ENCODE measurements at places on chromosomes 1 and 21. TPM values are rescaled to one million over a fixed set of nuclear protein-coding genes. Genes with fewer than 3 reads are reported as not detected.

Gene LCE2B
- total RNA-seq: not detected

Gene FCRL2
- total RNA-seq: not detected

Gene ZBTB7B
- 57.0 TPM for total RNA-seq

Gene IQCC
- 4.7 TPM for total RNA-seq

Gene SYTL1
- 75.9 TPM for total RNA-seq

Gene DIO1
- not detected for total RNA-seq

Gene S100B
- not detected for total RNA-seq

GRCh38 chr1:176701151-176701866 lies 238.3 kb downstream of the PAPPA2 start:
- H3K27ac ChIP-seq: no peak overlapping the region
- H3K36me3 ChIP-seq: no peaks in the 10 kb centered on the region
- no peaks in the 10 kb centered on the region for H3K4me1 ChIP-seq
- no peak for DNase-seq

GRCh38 chr1:62218604-62219003 lies 24.0 kb downstream of the L1TD1 start:
- H3K4me3 ChIP-seq: no peak overlapping the region
- H3K27ac ChIP-seq: no peak overlapping the region
- DNase-seq: no peak
- H3K36me3 ChIP-seq: no peaks in the 10 kb centered on the region

GRCh38 chr21:46219591-46220239 lies 8.9 kb downstream of the LSS start:
- no peak for DNase-seq
- no peaks in the 10 kb centered on the region for H3K27me3 ChIP-seq
- H3K36me3 ChIP-seq: no peaks in the 10 kb centered on the region
- no peak overlapping the region for H3K27ac ChIP-seq

- DNase-seq: peak; percentile 47
- no peak overlapping the region for H3K4me3 ChIP-seq
- H3K27ac ChIP-seq: no peak overlapping the region
- H3K27me3 ChIP-seq: no peaks in the 10 kb centered on the region
- no peaks in the 10 kb centered on the region for H3K4me1 ChIP-seq
Measured at GRCh38 chr1:241627453-241628259, 12.5 kb downstream of the CHML start.

GRCh38 chr1:182189535-182190066 lies 128.1 kb upstream of the ZNF648 start:
- no peak overlapping the region for H3K4me3 ChIP-seq
- no peaks in the 10 kb centered on the region for H3K27me3 ChIP-seq
- peaks cover 10% of the 10 kb centered on the region for H3K4me1 ChIP-seq
- H3K27ac ChIP-seq: no peak overlapping the region
- no peak for DNase-seq

- peaks cover 28% of the 10 kb centered on the region for H3K27me3 ChIP-seq
- no peaks in the 10 kb centered on the region for H3K36me3 ChIP-seq
- H3K4me3 ChIP-seq: no peak overlapping the region
Measured at GRCh38 chr1:210553711-210554110, 225.0 kb downstream of the HHAT start.

DNA sequence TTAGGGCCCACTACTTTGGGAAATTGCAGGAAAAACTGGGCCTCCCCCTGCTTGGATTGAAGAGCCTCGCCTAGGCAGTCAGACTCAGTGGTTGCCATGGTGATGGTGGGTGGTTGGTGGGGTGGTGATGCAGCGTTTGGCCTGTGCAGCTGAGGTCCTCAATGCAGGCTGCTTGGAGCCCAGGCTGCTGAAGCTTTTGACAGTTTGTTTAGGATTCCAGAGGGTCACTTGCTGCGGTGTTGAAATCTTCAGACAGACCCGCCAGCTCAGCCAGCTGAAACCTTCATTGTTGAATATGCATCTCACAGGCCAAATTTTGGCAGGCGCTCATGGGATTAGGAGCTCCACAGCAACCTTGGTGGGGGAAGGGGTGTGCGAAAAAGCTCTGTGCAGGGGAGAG lies 67.9 kb downstream of the CACNA1E start:
- H3K27ac ChIP-seq: no peak overlapping the region
- no peaks in the 10 kb centered on the region for H3K36me3 ChIP-seq
- no peak for DNase-seq
- H3K4me3 ChIP-seq: no peak overlapping the region
- peaks cover 43% of the 10 kb centered on the region for H3K27me3 ChIP-seq

DNA sequence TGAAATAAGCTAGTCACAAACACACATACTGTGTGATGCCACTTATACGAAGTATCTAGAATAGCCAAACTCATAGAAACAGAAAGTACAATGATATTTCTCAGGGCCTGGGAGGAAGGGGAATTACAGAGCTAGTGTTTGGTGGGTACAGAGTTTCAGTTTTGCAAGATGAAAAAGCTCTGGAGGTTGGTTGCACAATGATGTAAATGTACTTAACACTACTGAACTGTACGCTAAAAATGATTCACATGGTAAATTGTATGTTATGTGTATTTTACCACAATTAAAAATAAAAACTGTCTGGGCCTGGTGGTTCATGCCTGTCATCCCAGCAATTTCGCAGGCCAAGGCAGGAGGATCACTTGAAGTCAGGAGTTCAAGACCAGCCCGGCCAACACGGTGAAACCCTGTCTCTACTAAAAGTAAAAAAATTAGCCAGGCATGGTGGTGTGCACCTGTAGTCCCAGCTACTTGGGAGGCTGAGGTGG lies 15.3 kb upstream of the FHAD1 start:
- H3K27me3 ChIP-seq: no peaks in the 10 kb centered on the region
- H3K36me3 ChIP-seq: no peaks in the 10 kb centered on the region
- H3K27ac ChIP-seq: no peak overlapping the region

- no peak overlapping the region for H3K27ac ChIP-seq
- no peak overlapping the region for H3K4me3 ChIP-seq
Measured at GRCh38 chr21:42983103-42983502, 8.7 kb downstream of the PKNOX1 start.

GRCh38 chr1:46437723-46438122 lies 43.6 kb downstream of the FAAH start:
- no peak overlapping the region for H3K4me3 ChIP-seq
- no peak overlapping the region for H3K27ac ChIP-seq
- peaks cover 9% of the 10 kb centered on the region for H3K27me3 ChIP-seq
- H3K4me1 ChIP-seq: no peaks in the 10 kb centered on the region

- no peak overlapping the region for H3K27ac ChIP-seq
- DNase-seq: no peak
- H3K36me3 ChIP-seq: no peaks in the 10 kb centered on the region
- H3K4me3 ChIP-seq: no peak overlapping the region
- H3K27me3 ChIP-seq: no peaks in the 10 kb centered on the region
- H3K4me1 ChIP-seq: peaks cover 16% of the 10 kb centered on the region
Measured at GRCh38 chr1:64005801-64006200, 197.6 kb upstream of the UBE2U start.

All from HCT116 (cell line).